ENCODE measurements at places on chromosomes 16 and 17. TPM values are rescaled to one million over a fixed set of nuclear protein-coding genes. Genes with fewer than 3 reads are reported as not detected.

The MRPS7 gene
- 45.7 TPM for total RNA-seq

The HS3ST2 gene
- total RNA-seq = 14.4 TPM

DNA sequence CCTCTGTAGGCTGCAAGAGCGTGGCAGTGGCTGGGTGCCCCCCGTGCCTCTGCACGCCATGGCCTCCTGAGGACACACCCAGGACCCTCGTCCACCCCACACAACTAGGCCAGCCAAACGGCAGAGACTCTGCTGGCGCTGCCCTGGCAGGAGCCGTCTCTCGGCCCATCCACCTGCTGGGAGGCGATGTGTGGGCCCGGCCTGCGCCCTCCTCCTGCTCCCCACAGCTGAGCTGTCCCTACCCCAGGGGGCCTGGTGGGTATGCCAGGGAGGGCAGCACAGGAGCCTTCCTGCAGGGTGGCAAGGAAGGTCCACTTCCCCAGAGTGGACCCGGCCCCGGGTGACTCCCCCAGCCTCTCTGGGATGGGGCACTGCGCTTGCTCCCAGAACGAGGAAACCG lies 7.0 kb downstream of the RNF166 start:
- no peak for DNase-seq

GRCh38 chr17:40020146-40020545 lies 4.9 kb downstream of the CSF3 start:
- DNase-seq = no peak

- DNase-seq = no peak
Measured at GRCh38 chr17:72699545-72699944, 392.9 kb downstream of the SLC39A11 start.

The SLC2A4 gene
- total RNA-seq = 8.1 TPM

The CEP112 gene
- 37.3 TPM for total RNA-seq

- no peak for DNase-seq
Measured at GRCh38 chr16:87466975-87467501, 25.8 kb downstream of the ZCCHC14 start.

The PRDM7 gene
- total RNA-seq = not detected

DNA sequence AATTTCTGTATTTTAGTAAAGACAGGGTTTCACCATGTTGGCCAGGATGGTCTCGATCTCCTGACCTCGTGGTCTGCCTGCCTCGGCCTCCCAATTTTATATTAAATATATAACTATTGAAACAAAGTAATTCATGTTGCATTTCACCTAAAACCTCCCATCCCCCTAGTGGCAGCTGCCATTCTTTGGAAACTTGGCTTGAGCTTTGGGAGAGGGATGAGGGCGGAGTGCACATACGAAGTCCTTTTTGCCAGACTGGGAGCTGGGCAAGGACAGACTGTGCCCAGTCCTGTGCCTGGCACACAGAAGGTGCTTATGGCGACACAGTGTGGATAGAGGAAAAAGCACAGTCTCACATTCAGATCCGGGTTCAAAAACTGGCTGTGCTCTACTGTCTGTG lies 83.8 kb downstream of the NETO2 start:
- DNase-seq = peak; percentile 12

The DOC2A gene
- 0.42 TPM for total RNA-seq

The CPHXL2 gene
- not detected for total RNA-seq

DNA sequence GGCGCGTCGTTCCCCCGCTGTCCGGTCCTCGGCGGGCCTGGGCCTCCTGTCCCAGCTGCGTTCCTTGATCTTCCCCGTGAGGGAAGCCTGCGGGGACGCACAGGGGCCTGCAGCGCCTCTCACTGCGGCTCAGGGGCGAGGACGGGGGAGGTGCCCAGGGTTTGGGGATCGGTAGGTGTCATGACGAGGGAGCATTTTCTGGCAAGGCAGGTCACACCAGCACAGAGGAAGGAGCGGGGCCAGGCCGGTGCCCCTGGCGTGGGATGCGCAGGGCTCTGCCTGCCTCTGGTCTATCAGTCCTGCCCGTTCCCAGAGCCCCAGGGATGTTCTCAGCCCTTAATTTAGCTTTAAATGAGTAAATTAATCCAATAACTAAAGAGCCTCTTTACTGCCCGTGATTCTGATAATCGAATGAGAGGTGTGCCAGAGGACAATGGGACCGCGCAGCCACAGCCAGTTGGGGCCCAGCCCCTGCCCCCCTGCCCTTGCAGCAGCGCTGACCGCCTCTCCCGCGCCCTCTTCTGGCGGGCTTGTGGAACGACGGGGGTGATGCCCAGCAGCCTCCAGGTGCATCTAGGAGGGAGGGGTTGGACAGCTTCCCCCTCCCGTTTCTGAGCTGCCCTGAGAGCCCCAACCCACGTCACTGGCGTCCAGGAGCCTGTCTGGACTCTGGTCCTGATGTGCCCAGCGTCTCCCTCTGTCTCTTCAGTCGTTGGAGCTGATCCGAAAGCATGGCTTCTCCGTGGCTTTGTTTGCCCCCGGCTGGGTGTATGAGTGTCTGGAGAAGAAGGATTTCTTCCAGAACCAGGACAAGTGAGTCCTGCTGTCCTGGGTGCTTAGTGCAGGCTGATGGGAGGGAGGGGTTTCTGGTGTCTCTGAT lies 7.9 kb downstream of the ENGASE start:
- no peak for DNase-seq

The TMEM235 gene
- total RNA-seq = not detected

The RUNDC3A gene
- total RNA-seq = 0.13 TPM

The HOXB6 gene
- 8.9 TPM for total RNA-seq

- DNase-seq = peak; percentile 98
Measured at GRCh38 chr17:8376271-8377067, at the start of gene KRABD2. Gene KRABD2 (minus strand): TSS chr17:8376704.

GRCh38 chr16:75486014-75486675 lies 9.1 kb downstream of the CHST6 start:
- no peak for DNase-seq

The WFIKKN1 gene
- total RNA-seq = 0.55 TPM
